Activated naive CD4-positive, alpha-beta T cell treated with anti-CD3 and anti-CD28 coated beads, Interleukin-2, amount 50 U/mL, for 16 hours (primary cell): ENCODE measurements at places on chromosomes 3 and 15.

GRCh38 chr15:82043130-82043673 lies 2.6 kb downstream of the MEX3B start:
- DNase-seq = no peak

DNA sequence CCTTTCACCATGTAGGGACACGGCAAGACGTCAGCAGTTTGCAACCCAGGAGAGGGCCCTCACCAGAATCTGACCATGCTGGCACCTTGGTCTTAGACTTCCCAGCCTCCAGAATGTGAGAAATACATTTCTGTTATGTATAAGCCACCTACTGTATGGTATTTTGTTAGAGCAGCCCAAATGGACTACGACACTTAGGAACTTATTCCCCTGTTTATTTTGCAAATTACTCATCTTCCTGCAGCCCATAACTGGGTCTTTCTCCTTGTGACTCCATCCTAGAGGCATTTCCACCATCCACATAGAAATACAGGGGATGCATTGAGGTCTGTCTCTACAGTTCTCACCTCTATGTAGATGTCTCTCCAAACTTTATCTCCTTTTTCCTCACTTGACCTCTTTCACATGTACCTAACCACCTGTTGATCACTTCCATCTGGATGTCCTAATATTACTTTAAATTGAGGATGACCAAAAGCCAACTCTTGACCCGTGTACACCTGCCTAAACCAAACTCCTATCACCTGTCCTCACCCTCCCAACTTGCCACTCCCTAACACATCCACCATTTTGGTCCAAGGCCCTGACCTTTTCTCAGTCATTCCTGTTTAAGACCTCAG lies 406.0 kb upstream of the WNT5A start:
- DNase-seq = no peak

- no peak for DNase-seq
These were observed 74.1 kb downstream of the GAP43 start for GRCh38 chr3:115697263-115698053.

GRCh38 chr15:42805266-42805665 lies 68.3 kb upstream of the CDAN1 start:
- DNase-seq = no peak
